ENCODE measurements at places on chromosomes 11 and 22. TPM values are rescaled to one million over a fixed set of nuclear protein-coding genes. Genes with fewer than 3 reads are reported as not detected.

The PAMR1 gene
- 22.2 TPM for total RNA-seq

The ARHGAP8 gene
- 2.6 TPM for total RNA-seq

The RPS25 gene
- 2,402 TPM for total RNA-seq

The DDI1 gene
- total RNA-seq, result not detected

The FDX1 gene
- 17.8 TPM for total RNA-seq

The APOBEC3H gene
- total RNA-seq, result 0.16 TPM

The OR8G1 gene
- not detected for total RNA-seq

The HTR3A gene
- total RNA-seq, result not detected

The ACRV1 gene
- not detected for total RNA-seq

The BMAL1 gene
- 15.9 TPM for total RNA-seq

The HSCB gene
- total RNA-seq, result 37.0 TPM
